ENCODE measurements at places on chromosomes 5 and 9.

- no peak for DNase-seq
Measured at GRCh38 chr5:151085517-151086041, 4.7 kb upstream of the TNIP1 start.

GRCh38 chr5:36078430-36078829 lies 11.7 kb upstream of the UGT3A2 start:
- peak; percentile 35 for DNase-seq

DNA sequence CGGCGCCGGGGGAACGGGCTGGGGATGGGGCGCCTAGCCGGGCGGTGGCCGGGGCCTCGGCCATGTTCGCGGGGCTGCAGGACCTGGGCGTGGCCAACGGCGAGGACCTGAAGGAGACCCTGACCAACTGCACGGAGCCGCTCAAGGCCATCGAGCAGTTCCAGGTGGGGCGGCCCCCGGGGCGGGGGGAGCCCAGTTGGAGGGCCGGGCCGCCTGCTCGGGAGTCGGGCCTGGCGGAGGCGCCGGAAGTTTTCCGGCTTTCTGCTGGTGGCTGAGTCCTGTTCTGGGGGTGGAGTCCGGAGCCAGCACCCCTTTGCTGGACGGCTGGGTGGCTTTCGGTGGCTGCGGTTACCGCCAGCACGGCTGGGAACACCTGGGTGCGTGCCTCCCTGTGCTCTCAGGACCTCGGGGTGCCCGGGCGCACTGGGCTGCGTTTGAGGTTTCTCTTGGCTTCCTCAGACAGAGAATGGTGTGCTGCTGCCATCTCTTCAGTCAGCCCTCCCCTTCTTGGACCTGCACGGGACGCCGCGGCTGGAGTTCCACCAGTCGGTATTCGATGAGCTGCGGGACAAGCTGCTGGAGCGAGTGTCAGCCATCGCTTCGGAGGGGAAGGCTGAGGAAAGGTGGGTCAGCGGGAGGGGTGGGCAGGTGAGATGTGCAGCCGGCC lies 454 bp downstream of the NELFB start:
- no peak for DNase-seq

GRCh38 chr9:124602632-124603031 lies 95.4 kb upstream of the NR5A1 start:
- no peak for DNase-seq

- DNase-seq = no peak
Measured at GRCh38 chr5:111772456-111773122, 15.6 kb upstream of the NREP start.

Measured in NCI-H2081 (cell line).